Cortex of kidney (tissue), 1 donor: ENCODE measurements at places on chromosomes 1 and 21.

DNA sequence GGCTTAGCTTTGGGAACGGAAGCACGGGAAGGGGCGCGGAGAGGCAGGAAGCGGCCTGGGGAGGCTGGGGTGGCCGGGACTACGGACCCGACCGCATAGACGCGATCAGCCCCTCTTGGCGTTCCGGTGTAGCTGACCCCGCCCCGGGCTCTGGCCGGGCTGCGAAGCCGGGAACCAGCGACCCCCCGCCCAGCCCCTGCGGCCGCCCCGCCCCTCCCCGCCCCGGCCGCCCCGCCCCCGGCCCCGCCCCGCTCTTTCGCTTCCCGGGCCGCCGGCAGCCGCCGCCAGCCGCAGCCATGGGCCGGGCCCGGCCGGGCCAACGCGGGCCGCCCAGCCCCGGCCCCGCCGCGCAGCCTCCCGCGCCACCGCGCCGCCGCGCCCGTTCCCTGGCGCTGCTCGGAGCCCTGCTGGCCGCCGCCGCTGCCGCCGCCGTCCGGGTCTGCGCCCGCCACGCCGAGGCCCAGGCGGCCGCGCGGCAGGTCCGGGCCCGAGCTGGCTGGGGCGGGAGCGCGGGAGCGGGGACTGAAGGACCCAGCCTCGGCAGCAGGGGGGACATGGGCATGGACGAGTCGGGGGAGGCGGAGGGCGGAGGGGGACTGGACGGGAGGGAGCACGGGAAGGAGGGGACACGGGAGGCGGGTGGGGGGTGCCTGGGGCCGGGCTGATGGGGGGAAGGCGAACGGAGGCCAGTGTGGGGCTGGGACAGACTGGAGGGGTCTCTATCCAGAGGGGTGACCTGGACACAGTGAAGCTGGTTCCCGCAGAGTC, at the start of gene SELENON:
Gene SELENON (plus strand): TSS at position 259 of the 768 bp plus-strand sequence. CDS start 38 bp downstream, at position 297.
- no peak for DNase-seq

DNA sequence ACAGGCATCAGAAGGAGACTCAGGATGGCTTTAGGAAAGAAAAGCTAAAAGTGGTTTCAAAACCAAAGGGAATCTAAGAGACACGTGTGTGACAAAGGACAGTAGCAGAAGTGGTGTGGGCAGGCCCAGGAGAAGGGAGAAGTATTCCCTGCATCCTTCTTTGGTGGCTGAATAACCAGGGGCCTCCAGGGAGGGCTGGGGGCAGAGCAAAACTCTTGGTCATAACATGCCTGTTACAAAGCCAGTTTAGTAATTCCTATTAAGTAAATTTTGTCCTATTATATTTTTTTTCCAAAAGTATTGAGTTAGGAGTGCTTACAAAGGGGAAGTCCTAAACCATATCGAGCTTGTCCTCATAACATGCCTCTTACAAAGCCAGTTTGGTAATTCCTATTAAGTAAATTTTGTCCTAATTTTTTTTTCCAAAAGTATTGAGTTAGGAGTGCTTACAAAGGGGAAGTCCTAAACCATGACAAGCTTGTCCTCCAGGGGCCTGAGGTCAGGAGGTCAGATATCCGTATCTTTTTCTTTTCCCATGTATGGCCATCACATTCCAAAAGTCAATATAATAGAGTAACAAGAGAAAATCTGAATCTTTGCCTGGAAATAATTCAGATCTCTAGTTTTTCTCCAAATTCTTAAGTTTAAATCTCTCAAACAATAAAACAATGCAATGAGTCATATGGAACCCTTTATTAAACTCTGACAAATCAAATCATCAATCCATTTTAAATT, 509.2 kb downstream of the LTN1 start:
- no peak for DNase-seq

DNA sequence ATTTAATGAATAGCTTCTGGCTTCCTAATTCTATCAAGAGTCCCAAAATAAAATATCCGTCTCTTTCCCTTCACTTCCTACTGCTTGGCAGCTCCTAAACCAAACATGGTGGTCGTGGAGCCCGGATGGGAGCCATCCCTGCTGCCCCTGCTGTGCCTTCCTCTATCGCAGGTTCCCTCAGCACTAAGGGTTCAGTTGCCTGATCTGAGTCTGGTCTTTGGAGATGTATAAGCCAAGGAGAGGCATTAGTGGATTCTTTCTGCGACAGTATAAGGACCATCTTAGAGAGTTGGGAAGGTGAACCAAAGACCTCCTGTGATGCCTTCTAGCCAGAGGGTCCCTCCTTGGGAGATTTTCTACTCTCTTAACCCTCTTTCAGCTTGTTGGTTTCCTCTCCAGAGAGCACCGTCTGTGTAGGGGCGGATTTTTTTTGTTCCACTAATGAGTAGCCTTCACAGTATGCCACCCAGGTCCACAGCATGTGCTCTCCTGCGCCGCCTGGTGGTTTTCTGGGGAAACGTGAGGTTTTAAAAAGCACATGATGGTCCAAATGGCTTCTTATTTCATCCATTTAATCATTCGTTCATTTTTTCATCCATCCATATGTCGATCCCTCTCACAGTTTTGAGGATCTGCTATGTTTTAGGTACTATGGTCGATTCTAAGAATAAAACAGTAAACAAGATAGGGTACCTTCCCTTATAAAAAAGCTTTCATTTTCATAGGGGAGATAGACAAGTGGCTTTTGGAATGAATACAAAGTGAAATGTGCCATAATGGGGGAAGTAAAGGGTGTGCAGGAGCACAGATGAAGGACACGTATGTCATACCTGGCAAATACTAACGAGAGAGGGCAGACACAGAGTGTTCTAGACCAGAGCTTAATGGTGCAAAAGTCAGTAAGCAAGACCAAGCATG, 71.0 kb downstream of the NFASC start:
- no peak for DNase-seq

GRCh38 chr1:211633524-211633846, 41.9 kb downstream of the NEK2 start:
- no peak for DNase-seq

- no peak for DNase-seq
These were observed 9.8 kb upstream of the MYSM1 start for GRCh38 chr1:58709540-58710175.

- DNase-seq: no peak
These were observed 106.0 kb downstream of the TPTE start for GRCh38 chr21:10627316-10627863.

DNA sequence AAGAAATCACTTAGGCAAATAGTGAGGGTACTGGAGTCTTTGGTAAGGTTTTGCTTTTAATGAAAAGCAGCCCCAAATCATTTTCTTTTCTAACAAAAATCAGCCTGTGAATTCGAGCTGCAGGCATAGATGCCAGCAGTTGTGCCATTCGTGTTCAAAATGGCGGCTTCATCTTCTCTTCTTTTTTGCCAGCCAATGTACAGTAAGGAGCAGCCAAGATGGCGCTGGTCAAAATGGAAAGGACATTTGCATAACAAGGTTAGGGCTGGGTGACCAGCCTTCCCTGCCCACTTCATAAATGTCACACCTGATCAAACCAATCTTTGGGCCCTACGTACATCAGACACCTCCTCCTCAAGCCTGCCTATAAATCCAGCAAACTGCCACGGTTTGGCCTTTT, 100.2 kb upstream of the RGS1 start:
- DNase-seq: no peak

DNA sequence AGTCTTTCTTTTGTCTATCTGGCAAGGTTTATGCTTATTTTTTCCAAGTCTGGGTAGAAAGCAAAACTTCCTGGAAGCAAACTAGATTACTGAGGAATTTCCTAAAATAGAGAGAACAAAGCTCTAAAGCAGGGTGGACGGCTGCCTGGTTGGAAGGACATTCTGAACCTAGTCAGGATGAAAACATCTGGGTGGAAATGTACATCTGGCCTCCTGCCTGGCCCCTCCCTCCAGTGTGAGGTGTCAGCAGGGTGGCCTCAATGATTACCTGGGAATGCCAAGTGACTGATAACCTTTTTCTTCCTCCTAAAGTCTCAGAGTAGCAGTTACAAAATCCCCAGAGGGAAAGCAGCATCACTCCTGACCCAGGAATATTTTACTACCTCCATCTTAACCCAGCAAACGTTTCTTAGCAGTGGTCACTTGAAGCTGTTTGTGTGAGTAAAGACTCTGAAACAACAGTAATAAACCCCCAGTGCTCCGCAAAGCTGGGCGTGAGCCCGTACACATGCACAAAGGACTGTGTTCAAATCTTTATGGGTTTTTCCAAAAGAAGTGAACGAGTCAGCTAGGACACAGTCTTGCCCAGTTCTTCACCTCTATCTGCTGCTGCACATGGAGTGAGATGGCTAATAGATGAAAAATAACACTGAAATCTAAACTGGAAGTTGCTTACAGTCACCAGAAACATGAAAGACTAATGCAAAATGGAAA, 18.9 kb downstream of the ANGPTL7 start:
- no peak for DNase-seq

GRCh38 chr21:36235058-36235582, 78.5 kb downstream of the DOP1B start:
- no peak for DNase-seq

DNA sequence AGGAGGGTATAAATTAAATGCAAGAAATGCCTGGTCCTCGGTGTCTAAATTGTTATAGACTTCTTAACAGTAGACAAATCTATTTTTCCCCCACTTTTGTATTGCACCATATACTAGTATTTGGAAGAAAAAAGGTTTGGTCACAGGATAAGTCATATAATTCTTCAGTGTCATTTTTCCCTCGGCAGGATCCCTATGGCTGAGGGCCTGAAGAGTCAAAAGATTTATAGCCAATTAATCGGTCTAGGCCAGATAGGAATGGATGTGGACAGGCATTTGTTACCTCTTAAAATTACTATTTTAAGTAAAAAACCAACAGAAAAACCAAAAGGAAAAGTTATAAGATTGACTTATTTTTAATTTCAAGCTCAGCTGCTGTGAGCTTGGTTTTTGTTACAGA, 45.6 kb downstream of the CRP start:
- no peak for DNase-seq

DNA sequence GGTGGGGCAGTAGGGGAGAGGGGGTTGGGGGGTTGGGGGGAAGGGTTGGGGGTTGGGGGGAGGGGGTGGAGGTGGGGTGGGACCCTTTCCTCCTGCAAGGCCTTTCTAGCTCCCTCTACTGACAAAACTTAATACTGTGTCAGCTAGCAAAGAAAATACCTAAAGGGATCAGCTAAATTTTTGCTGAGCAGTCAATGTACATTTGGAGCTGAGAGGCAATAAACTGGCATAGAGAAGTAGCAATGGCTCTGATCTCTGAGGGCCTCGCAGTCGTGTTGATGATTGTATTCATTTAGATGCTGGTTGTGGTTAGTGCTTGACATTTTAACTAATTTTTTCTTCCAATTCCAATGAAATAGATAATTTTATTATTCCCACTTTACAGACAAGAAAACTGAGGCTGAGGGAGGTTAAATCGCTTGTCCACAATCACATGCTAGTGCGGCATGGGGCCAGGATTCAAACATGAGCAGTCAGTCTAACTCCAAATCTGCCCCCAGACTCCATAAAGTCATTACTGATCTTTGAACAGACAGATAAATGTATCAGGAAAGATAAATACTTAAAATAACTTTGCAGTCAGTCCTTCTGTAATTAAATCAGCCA, 357.1 kb downstream of the DISC1 start:
- DNase-seq: no peak

DNA sequence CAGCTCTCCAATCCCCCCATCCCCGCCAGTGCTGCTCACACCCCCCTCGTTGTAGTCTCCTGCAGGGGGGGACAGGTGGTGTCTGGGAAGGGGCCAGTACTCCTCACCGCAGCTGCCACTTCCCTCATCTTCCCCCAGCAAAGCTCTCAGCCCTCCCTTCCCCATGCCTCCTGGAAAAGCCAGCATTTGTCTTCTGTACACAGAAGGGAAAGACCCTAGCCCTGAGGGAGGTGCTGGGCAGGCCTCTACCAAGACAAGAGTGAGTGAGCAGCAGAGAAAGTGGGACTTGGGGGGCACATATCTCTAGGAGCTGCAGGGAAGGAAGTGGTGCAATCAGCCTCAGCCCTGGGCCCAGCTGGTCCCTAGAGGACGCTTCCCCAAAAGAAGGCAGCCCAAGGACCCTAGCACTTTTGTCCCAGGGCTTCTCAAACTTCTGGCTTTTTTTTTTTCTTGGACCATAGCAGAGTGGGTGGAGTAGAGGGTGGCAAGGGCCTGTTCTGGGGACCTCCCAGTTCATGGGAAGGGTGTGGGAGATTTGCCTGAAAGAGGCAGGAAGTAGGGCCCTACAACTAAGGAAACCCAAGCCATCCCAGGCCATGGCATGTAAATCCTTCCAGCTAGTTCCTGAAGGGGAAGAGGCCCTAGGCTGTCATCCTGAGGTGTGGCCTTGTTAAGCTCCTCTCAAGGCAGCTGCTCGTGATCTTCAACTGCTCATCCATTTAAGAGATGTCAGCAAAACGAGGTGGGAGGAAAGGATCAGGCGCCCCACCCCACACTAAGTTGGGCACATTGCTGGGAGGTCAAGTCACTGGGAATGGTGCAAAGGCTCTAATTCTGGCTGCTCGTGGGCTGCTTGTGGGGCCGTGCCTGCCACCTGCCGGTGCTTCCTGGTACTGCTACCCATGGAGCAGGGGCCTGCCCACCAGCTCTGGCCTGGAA, 12.6 kb downstream of the ZC3H12A start:
- DNase-seq: no peak

DNA sequence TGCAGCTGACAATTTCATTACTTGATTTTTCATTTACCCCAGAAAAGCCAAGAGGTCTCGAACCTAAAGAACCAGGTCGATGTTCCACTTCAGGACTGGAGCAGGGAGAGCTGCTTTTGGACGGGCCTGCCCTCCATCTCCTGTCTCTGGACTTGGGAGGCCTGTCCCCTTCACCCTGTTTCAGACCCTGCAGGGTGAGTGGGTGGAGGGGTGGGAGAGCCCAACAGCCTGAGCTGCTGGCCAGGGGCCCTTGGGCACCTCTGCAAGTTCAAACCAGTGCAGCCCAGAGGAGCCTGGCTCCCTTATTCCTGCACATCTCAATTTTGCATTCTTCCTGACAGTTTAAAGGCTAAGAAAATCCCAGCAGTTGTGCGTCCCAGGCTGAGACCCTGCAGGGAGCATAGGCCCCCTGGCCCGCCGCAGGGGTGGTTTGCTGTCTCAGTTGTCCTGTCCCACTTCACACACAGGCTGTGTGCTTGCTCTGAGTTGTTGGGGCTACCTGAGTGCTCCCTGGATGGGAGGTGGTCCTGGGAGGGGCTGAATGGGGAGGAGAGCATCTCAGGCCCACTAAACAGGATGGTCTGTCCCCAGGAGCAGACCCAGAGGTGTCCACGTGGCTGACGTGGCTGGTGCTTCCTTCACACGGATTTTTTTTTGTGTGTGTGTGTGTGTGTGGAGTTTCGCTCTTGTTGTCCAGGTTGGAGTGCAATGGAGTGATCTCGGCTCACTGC, 443.7 kb downstream of the PTPRU start:
- DNase-seq: no peak

- no peak for DNase-seq
These were observed 31.8 kb downstream of the C1orf87 start for GRCh38 chr1:60041783-60042182.
